ENCODE measurements at places on chromosomes 3 and 15.

DNA sequence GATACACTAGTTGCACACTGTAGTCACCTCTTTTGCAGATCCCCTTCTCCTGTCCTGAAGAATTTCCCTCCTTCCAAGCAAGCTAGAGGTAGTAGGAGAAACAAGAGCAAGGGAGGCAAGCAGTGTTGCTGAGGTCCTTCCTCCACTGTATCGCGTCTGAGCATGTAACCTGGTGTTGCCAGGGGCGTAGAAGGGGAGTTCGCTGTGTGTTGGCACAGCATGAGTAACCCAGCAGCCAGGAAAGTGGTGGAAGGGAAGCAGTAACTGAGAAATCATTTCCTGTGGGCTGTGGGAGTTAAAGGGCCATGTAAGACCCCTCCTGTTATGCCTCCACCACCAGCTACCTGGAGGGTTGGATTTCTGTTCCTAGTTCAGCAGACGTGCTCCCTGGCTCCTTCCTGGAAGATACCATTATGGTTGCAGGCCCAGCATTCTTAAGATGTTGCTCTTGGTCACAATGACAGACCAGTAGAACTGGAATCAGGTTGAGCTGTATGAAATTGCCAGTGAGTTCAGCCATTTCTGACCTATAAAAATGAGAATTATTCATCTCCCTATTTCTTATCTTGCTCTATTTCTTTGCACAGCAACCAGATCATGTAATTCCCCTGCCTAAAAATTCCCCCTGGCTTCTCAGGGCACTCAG, 215.3 kb upstream of the TOPAZ1 start:
- DNase-seq = no peak

GRCh38 chr3:142152384-142152783, 3.0 kb upstream of the TFDP2 start:
- DNase-seq = no peak

DNA sequence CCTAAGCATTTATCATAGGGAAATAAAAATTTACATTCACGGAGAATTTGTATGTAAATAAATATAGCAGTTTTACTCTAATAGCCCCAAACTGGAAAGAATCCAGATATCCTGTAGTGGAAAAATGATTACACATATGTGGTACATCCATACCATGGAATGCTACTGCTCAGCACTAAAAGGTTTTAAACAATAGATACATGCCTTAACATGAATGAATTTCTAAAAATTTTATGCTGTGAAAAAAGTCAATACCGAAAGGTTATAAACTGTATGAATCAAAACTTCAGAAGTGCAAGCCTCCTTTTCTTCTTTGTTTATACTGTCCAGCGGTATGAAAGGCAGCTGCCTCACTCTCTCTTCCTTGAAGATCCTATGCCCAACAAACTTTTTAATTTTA, 37.5 kb upstream of the MCTP2 start:
- no peak for DNase-seq

DNA sequence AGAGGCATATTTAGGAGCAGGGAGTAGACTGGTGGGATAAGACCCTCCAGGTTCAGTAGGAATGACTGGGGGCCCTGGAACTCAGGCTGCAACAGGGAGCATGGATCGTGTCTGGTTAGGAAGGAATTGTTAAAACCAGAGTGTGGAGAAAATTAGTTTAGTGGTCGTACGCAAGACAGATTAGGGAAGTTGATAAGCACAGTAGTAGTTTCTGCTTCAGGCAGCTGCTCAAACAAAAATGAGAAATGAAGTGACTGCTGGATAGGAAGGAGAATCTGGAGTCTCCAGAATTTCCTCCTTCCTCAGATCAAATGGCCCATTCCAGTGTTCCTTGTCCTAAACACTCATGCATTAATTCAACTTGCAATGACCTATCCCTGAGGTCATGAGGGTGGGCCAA, 11.2 kb downstream of the MYD88 start:
- no peak for DNase-seq

DNA sequence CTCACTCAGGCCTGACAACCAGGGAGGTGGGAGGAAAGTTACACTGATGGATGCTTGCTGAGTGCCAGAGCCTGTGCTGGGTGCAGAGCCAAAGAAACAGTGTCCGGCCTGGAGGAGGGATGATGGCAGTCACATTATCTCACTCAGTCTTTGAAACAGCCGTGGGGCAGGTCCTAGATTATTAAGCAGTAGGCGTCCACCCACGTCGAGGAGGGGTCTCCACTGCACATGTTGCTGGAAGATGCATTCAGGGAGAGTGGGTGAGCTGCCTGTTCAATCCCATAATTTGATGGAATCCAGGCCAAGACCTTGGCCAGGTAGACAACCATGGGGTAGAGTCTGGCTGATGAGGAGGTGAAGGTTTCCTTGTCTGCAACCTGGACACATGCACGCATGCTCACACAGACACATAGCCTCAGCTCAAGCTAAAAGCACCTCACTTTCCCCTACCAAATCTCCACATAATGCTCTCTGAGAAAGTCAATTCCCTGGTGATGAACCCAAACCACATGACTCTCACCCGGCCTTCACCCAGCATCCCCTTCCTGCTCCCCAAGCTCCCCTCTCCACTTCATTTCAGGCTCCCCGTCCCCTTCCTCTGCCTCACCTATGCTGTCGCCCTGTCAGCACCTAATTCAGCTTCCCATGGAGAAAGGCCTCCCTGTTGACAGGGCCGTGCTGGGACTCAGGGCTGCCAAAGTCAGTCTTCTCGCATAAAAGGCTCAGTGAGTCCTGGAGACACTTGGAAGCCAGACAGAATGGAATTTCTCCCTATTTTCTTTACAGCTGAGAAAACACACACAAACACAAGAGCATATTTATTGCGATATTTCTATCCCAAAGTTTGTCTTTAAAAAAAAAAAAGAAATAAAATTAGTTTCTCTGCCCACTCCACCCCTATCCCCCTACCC, 29.8 kb downstream of the ACAN start:
- no peak for DNase-seq

GRCh38 chr3:58197588-58197987, 13.2 kb downstream of the DNASE1L3 start:
- DNase-seq = no peak

DNA sequence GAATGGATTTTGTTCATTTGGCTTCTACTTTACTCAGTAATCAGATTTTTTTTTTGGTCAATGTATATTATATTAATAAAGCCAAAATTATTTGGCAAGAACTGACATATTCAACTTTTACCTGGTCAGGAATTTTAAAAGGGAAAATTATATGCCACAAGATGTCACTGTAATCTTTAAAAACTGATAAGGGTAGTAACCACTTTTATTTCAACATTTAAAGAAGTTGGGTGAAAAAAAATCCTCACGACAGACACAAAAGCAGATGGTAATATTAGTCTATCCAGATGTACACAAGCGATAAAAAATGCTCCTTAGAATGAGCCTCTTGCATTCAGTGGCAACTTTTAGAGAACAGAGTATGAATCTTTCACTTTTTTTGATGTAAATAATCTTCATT, 101.9 kb downstream of the SERPINI1 start:
- DNase-seq = no peak

DNA sequence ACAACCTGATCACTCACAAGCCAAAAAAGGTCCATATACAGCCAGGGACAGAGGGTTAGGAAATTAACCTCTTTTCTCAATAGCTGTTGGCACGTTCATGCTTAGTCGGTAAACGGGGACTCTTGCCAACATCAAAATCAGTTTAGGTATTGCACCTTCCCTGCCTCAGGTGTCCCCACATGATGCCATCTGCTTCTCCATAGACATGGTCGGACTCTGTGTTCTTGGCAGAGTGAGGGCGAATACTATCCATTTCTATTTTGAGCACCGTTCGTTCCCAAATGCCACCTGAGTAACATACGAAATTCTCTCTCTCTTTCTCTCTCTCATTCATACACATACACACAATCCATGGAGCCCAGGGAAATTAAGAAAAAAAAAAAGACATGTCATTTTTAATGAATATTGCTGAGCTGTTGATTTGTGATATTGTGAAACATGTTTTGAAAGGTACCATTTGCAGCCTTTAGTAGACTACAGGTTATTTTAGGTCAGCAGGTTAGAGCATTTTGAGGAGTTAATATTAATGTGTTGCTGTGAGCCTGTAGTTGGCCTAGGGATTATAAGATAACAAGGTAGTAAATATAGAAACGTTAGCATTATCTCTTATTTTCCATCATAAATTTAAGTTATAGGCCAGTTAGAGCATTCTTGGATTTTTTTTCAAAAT, 78.5 kb downstream of the GHSR start:
- DNase-seq = no peak

DNA sequence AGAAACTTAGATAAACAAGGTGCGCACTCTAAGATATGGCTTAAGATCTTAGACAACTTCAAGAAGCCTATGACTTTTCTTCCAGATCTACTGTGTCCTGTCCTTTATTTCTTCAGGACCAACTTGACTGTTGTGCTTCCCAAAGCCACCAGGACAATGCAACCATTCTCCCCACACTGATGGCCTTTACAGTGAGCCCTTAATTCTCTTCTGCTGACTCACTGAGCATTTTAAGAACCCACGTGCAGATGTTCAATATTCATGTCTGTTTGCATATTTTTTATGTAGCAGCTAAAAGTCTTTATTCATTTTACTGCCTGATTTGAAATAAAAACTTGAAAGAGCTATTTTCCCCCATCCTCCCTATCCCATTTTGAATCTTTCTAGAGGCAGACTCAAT, 103.3 kb upstream of the SLC2A2 start:
- DNase-seq = no peak

- DNase-seq = no peak
These were observed 241.0 kb downstream of the NSUN3 start for GRCh38 chr3:94303897-94304296.

DNA sequence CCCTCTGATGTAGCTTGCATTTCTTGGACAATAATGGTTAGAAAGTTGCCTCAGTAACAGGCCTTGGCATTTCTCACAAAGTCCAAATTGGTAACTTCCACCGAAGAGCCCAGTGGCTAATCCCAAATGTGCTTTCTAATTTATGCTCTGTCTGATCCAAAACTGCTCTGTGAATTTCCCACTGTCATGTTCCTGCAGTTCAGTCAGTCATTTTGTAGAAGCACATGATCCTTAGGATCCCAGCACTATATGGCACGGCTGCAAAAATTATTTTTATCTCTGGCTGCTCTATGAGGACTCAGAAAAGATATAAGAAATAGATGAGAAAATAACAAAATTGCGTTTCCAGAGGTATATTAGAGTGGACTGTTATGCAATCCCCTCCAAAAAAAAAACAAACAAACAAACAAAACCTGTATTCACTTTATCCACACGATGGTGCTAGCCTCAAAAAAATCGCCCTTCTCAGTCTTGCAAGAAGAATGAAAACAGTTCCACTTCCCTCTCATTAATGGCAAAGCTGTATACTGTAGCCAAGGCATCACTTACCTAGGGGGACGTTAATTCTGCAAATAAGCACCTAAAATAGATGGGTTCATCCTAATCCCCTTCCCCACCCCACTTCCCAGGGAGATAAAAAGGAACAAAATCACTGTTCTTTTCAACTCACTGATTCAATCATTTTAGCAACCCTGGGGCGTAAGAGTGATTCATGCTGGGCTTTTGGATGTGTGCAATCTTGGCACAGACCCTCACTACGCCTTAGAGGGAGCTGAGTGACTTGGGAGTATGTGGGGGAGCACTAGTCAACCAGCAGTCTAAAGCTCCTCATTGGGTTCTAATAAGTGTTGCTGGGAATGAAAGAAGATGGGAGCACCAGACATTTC, 61.3 kb downstream of the TMCO5A start:
- DNase-seq = peak; percentile 96

- peak; percentile 22 for DNase-seq
These were observed 229.2 kb upstream of the CHRNA7 start for GRCh38 chr15:31801152-31801551.

DNA sequence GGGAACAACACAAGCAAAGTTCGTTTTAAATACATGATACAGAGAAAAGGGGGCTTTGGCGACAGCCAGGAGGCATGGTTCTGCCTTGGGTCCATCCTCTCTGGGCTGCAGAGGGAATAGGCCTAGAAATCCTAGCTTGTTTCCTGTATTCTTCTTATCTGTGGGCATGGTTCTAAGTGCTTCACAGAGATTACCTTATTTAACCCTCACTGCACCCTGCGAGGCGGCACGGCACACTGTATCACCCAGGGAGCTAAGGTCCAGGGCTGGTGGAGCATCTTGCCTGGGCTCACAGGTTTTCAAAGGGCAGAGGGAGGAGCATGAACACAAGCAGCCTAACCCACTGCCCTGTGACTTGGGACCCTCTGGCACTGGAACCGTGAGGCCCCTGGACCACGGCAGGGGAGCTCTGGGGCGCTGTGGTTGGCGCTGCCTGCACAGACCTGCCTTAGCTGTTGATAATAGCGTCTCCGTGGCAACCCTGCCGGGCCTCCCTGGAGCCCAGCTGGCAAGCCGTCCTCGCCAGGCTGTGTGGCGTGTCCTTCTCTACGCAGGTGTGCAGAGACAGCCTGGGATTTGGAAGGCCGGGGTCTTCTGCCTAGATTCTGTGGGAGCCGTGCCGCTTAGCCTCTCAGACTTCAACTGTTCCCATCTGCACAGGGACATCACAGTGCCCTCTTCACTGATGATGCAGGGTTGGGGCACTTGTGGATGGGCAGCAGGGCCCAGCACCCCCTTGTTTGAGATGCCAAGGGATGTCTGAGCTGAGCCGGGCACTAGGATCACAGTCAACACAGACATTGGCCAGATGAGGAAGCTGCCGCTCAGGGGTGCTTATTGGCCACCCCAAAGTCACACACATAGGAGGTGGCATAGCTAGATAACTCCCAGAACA, 154.6 kb upstream of the TLE3 start:
- no peak for DNase-seq

DNA sequence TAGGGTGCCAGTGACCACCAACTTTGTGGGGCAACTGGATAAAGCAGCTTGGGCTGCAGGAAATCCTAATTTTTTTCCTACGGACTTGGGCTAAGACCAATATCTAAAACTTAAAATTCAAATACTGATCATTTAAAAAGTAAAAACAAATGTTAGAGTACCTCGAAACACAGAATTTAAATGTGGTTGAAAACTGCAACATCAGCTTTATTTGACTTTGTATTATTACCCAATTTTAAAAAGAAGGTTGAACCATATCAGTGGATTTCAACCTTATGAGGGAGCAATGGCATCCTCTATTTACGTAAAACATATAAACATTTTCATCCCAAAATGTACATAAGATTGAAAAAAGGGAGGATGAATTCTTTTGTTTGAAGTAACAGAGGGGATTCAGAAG, 26.2 kb downstream of the CFAP20DC start:
- no peak for DNase-seq

DNA sequence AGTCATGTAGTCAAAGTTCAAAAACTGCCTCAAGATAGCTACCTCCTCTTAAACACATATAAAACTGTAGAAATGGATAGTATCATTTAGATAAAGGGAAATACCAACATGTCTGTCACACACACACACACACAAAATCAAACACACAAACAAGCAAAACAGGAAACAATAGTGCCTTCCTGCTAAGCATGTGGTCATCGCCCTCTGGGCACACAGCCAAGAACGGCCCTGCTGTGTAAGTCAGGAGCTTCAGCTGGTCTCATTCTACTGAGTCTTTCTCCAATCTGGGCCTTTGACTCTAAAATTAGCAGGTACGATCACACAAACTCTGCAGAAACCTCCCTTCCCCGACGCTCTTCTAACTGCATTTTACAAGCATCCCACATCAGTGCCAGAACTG, 272.2 kb upstream of the CHRNA7 start:
- no peak for DNase-seq

- DNase-seq = no peak
These were observed 357.7 kb downstream of the OTOL1 start for GRCh38 chr3:161854232-161854771.

Data from spinal cord (tissue), 10 donors.